ENCODE measurements at places on chromosomes 4 and X. TPM values are rescaled to one million over a fixed set of nuclear protein-coding genes. Genes with fewer than 3 reads are reported as not detected.

DNA sequence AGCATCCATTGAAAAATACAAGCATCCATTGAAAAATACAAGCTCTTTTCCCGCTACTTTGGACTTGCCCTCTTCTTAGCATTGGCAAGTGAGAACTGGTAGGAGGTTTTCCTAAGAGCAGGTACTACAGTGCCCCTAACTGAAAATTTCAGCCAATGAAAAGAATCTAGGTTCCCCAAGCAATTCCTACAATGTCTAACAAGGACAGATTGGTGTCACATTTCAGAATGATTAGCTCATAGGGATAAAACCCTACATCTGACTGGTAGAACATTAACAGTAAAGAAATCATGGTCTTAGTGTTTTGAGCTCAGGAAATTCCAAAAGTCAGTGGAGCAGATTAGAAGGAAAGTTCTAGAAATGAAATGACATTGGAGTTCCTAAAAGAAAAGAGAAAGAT lies 68.6 kb upstream of the QRFPR start:
- DNase-seq, result no peak

- DNase-seq, result no peak
These were observed 15.3 kb upstream of the SMIM10 start for GRCh38 chrX:134975516-134975915.

Gene RAB39B
- total RNA-seq, result 0.23 TPM

Gene GPR50
- not detected for total RNA-seq

DNA sequence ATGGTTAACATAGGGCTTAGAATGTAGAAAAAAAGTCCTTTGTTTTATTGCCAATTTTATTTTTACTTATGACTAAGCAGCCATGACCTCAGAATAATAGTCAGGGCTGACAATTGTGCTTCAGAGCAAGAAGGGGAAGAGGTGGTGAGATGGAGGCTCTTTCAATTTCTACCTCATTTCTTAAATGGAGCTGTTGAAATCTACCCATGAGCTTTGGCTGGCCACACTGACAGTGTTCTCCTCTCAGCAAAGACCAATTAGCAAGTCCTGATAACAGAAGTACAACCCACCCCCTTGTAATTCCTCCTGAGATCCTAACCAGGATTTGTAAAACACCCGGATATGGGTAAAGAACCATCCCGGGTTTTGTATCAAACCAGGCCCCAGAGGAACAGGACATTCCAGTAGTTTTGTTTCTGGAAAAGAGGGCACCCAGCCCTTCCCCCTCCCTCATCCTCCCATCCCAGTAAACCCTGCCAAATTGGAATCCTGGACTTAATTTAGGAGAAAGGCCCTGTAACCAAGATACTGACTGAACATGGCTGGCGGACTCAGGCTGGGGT lies at the start of gene HEPH:
HEPH (plus strand) TSS at position 399 of the 563 bp plus-strand sequence. CDS start 6,324 bp downstream, outside the sequence.
- DNase-seq, result peak; percentile 5

GRCh38 chr4:123876671-123877101 lies 480.1 kb downstream of the SPRY1 start:
- DNase-seq, result no peak

DNA sequence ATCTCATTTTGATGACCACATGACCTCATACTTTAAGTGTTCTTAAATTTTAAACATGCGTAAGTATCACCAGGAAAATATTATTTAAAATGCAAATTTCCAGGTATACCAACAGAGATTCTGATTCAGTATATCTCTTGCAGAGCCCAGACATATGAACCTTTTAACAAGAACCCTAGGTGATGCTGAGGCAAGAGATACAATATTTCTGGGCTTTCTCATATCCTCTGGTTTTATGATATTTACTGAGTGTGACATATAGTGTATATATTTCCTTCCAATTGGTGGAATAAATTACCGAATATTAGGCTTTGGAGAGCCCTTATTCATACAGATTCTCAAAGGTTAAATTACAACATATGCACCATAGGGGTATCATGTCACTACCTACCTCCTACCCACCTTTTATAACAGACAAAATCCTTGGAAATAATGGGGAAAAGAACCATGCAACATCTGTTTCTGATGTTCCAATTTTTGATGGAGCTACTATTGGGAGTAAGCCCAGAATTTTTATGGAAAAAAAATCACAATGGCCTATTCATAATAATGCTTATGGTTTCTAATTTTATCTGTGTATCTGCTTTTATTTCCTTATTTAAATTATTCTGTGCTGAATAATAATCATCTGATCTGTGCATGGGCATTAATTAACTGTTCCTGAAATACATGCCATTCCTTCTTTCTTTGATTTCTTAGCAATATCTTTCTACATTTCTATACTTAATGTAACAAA lies 27.1 kb downstream of the KCTD8 start:
- no peak for DNase-seq

Gene LEF1
- 19.3 TPM for total RNA-seq

Measured in Caco-2 (cell line).